ENCODE measurements at places on chromosomes 1 and 21.
A peak's percentile ranks its signal among the peaks of the same experiment; 100 is the strongest.

DNA sequence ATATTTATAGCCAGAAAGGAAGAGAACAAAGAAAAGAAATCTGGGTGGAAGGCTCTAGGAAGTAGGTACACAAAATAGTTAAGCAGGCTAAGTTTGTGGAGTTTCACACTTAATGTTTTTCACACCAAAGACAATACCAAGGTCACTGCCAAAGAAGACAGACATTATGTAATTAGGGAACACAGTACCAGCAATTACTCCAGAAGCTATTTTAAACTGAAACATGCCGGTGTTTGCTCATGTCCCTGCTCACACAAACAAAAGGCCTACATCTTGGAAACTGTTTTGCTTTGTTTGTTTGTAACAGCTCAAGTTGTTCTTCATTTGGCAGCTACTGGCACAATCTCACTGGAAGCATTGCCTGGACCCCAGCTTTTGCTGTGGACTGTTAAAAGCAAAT lies 88.5 kb upstream of the DAB1 start:
- no peaks in the 10 kb centered on the region for H3K36me3 ChIP-seq
- H3K4me3 ChIP-seq: no peak overlapping the region
- no peak for DNase-seq
- no peak overlapping the region for H3K27ac ChIP-seq

DNA sequence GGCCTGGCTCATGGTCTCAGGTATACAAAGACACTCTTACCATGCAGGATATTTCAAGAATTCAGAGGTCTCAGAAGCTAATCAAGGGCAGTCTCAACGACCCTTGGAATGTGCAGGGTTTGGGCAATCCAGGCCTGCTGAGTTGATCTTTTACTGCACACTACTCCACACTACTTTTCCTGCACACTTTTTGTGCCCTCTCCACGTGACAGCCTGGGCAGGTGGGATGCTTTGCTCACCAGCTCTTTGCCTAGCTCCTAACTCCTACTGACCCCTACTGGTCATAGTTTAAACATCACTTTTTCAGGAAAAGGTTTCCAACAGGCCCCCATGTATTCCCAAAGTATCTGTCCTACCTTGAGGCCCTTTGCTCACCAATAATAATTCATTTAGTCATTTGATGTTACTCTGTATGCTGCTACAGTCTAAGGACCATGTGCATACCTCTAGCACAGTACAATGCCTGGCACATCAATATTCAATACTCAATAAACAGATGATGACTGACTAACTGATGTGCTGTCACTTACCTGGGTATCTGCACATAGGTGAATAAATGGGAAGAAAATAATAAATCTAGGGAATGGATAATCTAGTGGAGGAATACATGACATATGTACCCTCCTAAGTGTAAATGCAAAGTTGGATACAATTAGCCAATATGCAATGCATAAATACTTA lies 9.6 kb downstream of the DUSP23 start:
- no peak overlapping the region for H3K27ac ChIP-seq
- H3K36me3 ChIP-seq: no peaks in the 10 kb centered on the region
- H3K4me3 ChIP-seq: no peak overlapping the region
- H3K4me1 ChIP-seq: no peaks in the 10 kb centered on the region

DNA sequence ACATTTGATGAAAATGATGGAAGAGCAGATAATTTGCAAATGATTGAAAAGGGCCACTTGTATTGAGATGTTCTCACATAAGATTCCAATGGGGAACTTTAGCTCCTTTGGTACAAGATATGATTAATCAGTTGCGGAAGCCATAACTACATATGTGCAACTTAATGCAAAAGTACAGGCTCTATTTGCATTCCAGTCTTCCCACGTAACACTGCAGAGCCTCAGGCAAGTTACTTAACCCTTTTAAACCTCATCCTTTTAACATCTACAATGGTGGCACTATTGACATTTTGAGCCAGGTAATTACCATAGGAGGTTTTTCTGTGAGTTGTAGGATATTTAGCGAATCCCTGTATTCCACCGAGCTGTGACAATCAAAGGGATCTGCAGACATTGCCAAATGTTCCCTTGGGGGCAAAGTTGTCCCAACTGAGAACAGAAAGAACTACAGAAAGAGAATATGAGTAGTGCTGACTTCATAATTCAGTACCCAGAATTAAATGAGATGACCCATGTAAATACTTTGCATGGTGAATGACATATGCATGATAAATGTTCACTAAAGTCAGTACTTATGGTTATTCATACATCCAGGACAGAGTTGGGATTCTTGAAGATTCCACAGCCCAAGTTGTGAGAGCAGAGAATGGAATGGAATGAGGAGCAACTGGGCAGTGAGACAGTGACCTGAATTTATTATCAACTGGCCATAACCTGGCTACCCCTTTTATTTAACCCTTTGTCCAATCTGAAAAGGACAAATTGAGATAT lies 62.6 kb downstream of the SPAG17 start:
- H3K4me3 ChIP-seq: no peak overlapping the region
- H3K27me3 ChIP-seq: peaks cover 1% of the 10 kb centered on the region
- H3K4me1 ChIP-seq: peaks cover 2% of the 10 kb centered on the region
- no peak for DNase-seq

DNA sequence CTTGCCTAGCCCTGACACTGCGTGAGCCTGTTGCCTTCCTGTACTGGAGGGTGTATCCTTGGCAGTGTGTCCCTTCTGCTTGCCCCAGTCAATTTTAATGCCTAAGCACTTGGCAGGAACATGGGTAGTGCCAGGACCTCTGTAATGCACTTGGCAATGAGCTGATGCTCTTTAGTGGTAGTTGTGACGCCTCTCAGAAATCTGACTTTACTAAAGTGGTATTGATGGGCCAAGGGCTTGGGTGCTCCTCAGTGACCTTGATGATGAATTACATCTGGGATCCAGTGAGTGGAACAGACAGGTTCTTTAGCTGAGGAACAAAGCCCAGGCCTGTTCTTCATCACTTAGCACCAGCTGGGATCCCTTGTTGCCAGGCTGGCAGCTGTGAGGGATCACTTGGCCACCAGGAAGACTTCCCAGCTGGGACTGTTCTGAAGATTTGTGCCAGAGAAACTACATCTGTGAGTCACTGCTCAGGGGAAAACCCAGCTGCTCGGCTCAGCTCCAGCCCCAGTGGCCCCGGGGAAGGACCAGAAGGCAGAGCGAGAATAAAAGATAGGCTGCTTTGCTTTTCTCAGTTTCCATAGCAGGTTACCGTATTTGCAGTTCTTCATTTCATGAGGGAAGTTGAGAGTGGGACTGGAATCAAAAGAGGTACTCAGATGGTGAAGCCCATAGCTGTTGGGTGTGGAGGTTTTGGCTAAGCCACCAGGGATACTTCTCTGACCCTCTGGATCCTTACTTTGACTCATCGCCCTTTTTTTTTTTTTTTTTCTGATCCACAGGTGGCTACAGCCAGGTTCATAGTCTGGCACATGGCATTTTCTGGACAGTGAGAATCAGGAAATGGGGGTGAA lies 28.5 kb upstream of the KCNA2 start:
- no peak overlapping the region for H3K4me3 ChIP-seq
- no peaks in the 10 kb centered on the region for H3K4me1 ChIP-seq
- DNase-seq: no peak
- H3K27ac ChIP-seq: no peak overlapping the region

DNA sequence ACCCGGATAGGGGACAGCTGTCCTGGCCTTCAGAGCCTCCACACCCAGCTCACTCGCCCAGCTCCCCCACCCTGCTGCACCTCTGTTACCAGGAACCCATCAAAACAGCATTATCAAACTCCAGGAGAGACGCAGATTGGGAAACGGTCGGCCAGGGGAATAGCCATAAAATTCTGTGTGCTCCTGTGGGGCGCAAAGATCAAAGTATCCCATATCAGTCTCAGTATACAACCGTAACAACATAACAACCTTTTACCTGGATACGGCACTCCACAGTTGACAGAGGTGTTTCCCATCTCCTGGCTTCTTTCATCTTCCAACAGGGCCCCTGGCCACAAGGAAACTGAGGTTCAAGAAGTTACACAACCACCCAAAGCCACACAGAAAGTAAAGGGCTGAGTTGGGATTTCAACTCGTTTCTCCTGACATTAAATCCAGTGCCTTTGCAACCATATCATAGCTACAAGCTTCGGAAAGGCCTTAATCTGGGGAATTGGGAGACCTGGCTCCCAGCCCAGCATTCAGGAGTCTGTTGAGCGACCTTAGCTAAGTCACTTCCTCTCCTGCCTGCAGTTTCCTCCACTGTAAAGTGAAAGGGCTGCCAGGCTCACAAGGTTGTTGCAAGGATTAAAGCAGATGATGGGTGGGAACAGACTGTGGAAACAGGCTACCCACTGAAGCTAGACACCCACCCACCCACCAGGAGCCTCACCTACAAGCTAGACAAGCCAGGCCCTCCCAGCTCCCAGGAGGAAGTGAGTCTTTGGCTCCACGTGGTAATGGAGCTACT lies 8.1 kb upstream of the EPHB2 start:
- no peaks in the 10 kb centered on the region for H3K4me1 ChIP-seq
- H3K36me3 ChIP-seq: no peaks in the 10 kb centered on the region
- no peak for DNase-seq
- no peak overlapping the region for H3K4me3 ChIP-seq
- peaks cover 4% of the 10 kb centered on the region for H3K27me3 ChIP-seq

DNA sequence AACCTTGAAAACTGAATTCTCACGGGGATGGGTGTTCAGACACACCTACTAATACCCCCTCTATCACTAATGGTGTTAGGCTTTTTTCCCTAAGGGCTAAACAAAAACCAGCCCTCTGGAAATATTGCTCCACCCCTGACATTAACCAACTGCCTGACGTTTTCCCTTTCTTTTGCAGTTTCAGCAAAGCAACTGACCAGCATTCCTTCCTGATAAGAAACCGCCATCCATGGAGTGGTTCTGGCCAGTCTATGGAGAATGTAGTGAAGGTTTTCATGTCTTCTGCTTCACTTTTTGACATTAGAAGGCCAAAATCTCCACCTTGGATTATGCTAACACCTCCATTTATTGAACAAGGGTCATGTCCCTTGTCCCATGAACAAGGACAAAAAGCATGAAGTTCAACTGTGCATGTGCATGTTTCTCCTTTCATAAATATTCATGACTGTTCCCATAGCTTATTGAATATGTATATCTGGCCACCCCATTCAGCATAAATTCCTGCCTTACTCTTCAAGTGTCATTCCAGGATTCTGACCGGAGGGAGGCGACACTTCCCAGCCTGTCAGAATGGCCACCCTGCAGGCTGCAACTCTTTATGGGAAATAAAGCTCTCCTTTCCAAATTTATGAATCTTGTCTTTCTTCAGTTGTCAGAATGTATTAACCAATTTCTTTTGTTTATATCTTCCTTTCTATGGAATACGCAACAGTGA lies 314.3 kb downstream of the HHIPL2 start:
- no peak for DNase-seq
- H3K27me3 ChIP-seq: no peaks in the 10 kb centered on the region
- H3K4me1 ChIP-seq: no peaks in the 10 kb centered on the region
- no peak overlapping the region for H3K4me3 ChIP-seq
- no peak overlapping the region for H3K27ac ChIP-seq

DNA sequence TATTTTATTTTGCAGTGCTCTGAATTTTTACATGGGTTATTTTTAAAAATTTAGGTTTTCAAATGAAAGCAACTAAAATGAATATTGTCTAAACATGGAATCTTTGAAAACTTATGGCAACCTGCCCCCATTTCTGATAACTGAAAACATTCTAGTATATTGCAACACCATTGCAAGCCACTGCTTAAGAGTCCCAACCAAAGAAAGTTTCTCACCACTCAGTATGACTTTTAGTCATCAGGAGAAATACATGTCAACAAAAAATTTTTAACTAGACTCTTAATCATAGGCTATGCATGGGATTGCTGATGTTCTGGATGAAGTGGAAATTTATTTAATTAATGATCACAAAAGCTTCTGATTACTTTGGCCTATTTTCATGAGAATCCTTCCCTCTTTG lies 112.1 kb downstream of the TNFSF18 start:
- H3K27ac ChIP-seq: no peak overlapping the region
- H3K4me1 ChIP-seq: peaks cover 7% of the 10 kb centered on the region
- no peaks in the 10 kb centered on the region for H3K36me3 ChIP-seq

DNA sequence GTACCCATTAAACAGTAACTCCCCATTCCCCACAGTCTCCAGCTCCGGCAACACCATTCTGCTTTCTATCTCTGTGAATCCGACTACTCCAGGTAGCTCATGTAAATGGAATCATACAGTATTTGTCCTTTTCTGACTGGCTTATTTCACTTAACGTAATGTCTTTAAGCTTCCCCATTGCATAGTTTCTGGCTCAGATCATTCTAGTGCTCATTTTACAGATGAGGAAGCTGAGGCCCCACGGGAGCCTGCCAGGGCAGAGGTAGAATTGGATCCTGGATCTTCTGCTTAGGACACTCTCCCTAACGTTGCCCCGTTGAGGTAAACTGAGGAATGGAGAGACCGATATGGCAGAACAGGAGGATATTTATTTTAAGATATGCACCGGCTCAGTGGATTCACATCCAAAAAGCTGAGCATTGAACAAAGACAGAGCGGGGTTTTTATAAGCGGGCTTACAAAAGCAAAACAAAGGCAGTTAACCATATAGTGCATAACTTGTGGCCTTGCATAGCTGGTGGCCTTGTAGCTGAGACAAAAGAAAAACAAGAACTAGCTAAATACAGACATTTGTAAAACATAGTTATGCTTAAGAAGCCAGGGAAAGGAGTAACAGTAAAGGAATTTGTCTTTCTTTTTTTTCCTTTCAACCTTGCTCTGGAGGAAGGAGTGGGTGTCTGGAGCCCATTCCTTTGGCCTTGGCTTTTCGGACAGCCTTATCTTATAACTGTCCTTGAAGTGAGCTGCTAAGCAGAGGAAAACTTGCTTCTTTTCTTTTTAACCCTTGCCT lies 15.3 kb upstream of the KLHDC8A start:
- H3K27ac ChIP-seq: no peak overlapping the region
- H3K36me3 ChIP-seq: no peaks in the 10 kb centered on the region
- H3K27me3 ChIP-seq: peaks cover 2% of the 10 kb centered on the region
- peaks cover 24% of the 10 kb centered on the region for H3K4me1 ChIP-seq
- DNase-seq: no peak

GRCh38 chr1:201713086-201713810 lies 115.7 kb upstream of the IPO9 start:
- peaks cover 13% of the 10 kb centered on the region for H3K27me3 ChIP-seq
- H3K27ac ChIP-seq: peak overlapping the region; percentile 77
- no peak for DNase-seq
- peaks cover 20% of the 10 kb centered on the region for H3K36me3 ChIP-seq
- peaks cover 31% of the 10 kb centered on the region for H3K4me1 ChIP-seq
- H3K4me3 ChIP-seq: no peak overlapping the region
